ENCODE measurements at places on chromosomes 5 and 9.

- no peak for DNase-seq
Observed at GRCh38 chr5:166369807-166370206, 1921.6 kb upstream of the WWC1 start.

- no peak for DNase-seq
Observed at GRCh38 chr9:26326563-26326962, 566.0 kb downstream of the CAAP1 start.

DNA sequence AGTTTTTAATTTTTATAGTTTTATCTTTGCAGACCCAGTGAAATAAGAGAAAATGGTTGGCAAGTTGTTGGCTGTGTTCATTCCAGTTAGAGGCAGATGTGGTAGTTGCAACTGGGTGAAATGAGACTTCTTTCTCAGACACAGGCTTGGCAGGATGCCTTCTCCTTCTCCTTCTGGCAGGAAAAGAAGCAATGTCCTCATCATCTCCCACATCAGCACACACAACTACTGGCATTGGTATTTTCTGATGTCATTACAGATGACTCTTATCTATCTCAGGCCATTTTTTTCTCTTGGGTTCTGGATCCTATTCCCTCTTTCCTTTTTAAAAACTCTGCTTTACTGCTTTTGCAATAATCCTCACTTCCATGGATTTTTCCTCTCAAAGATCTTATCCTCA lies 103.3 kb upstream of the EDIL3 start:
- no peak for DNase-seq

- no peak for DNase-seq
Observed at GRCh38 chr9:125356032-125356431, 94.4 kb downstream of the GAPVD1 start.

- no peak for DNase-seq
Observed at GRCh38 chr5:108101130-108101529, 280.8 kb downstream of the FBXL17 start.

DNA sequence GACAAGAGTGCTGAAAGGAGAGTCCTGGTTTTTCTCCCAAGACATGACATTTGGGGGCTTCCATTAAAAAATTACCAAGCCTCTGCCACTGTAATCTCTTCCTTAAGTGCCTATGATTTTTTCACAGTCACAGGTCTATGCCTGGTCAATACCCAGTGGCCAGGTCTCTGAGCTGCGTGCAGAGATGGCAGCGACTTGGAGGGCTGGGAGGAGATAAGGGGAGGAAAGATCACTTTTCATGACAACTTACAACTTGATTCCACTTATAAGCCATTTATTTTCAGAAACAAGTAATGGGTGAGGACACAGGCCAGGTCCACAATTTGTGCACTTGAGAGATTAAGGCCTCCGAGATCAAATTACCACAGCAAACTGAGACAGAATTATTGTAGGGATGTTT lies 1.9 kb upstream of the PCDHAC2 start:
- no peak for DNase-seq

DNA sequence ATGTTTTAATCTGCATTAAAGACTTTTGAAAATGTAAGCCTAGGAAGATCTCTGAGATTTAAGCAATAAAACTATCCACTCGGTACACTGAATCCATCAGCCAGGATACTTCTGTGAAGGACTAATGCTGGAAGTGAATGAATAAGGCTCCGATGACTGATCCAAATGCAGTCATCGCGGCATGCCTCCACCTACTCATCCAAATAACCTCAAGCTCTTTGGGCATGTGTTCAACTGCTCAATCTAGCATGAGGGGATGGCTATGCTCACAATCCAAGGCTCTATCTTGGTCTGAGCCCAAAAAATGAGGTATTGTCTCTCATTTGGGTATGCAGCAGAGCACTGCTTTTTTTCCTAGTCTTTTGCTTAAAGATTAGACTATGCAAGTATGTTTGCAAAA lies 19.2 kb downstream of the MARCHF3 start:
- DNase-seq, result no peak

GRCh38 chr5:74422671-74423070 lies 217.9 kb downstream of the ENC1 start:
- DNase-seq, result no peak

Measured in NCI-H1105 (cell line).